Forelimb muscle (tissue), 1 donor: ENCODE measurements at places on chromosomes 13 and 19.

DNA sequence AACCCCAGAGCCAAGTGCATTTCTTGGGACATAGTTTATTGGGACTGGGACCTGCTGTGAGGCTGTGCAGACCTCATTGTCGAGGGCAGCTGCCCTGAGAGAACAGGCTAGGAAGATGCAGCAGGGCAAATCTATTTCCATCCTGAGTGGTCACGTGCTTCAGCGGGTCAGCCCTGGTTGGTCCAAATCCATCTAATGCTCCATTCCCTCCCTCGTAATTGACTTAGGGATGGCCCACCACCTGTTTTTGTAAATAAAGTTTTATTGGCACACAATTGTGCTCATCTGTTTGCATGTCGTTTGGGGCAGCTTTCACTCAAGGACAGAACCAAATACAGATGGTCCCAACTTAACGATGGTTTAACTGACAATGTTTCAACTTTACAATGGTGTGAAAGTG lies 75.5 kb upstream of the ADGRE5 start:
- no peak for DNase-seq

DNA sequence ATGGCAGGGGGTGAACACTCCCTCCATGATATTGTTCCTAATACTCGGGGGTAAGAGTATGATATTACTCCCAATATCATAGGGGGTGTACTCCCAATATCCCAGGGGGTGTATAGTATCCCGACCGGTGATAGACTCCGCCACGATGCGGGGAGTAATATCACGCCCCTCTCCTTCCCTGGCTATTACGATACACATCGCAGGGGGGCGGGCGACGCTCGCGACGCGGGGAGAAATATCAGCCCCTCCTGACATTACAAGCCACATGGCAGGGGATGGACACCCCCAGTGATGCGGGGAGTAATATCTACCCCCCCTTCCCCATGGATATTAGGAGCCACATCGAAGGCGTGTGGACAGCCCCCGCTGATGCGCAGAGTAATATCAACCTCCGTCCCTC lies 3.2 kb upstream of the RGCC start:
- no peak for DNase-seq

DNA sequence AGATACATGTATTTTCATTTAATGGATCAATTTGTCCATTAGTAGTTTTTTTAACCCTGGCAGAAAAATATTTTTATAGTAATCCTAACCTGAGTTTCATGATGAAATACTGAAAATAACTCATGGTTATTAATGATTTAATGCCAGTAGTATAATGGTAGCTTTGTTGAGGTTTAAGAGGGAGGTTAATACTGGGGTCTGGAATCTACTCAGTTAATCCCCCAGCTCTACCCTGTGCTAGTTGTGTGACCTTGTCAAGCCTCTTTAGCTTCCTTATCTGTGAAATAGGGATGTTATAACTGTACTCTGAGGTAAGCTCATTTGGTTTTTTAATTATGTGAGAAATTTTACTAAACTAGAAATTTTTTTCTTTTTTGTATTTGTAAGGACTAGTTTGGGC lies 122.5 kb downstream of the TDRD3 start:
- no peak for DNase-seq

DNA sequence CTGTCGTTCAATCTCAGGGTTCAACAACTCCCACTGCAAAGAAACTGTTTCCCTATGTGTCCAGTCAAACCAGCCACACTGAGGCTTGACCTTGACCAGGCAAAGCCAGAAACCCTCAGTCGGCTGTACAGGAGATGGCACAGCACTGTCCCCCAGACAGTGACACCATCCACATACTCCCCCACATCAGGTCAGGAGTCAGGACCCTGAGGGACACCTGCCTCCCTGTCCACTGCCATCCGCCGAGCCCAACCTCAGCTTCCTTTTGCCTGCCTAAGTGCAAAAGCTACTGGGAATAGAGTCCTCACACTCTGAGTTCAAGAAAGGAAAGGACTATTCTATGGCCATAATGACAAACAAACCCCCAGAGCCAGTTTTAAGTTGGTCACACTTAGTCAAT lies 66.8 kb downstream of the ATP7B start:
- no peak for DNase-seq

- DNase-seq: peak; percentile 84
These were observed at the start of gene MLLT1 for GRCh38 chr19:6279931-6280591. Gene MLLT1 (minus strand): TSS chr19:6279975. CDS start chr19:6279784, 191 bp downstream.

- no peak for DNase-seq
These were observed 3.0 kb upstream of the COX6B1 start for GRCh38 chr19:35644987-35645679.

DNA sequence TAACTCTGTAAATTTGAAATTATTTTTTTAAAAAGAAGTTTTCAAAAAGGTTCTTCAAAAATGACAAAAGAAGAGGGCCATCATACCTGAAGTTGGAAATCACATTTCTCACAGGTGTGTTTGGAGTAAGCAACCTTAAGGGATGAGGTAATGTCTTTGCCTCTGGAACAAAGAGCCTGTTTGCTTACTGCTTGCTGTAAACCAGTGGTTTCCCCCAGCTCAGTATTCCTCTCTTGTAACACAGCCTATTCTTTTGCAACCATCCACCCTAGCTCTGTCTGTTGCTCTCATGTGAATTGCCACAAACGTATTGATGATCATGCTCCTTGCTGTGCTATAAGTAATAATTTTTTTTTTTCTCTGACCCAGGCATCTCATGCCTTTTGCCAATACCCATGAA lies 38.1 kb downstream of the UCHL3 start:
- DNase-seq: no peak

DNA sequence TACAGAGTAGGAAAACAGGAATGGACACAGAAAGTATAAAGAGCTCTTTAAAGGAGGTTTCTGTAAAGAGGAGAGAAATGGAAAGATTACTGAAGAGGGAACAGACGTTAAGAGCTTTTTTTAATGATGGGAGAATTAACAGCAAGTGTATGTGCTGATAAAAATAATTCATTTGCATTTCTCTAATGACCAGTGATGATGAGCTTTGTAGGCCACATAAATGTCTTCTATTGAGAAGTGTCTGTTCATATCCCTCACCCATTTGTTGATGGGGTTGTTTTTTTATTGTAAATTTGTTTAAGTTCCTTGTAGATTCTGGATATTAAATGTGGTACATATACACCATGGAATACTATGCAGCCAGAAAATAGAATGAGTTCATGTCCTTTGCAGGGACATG lies 40.0 kb downstream of the MYO16 start:
- no peak for DNase-seq

- no peak for DNase-seq
These were observed 12.9 kb upstream of the NDUFS7 start for GRCh38 chr19:1370579-1371361.

DNA sequence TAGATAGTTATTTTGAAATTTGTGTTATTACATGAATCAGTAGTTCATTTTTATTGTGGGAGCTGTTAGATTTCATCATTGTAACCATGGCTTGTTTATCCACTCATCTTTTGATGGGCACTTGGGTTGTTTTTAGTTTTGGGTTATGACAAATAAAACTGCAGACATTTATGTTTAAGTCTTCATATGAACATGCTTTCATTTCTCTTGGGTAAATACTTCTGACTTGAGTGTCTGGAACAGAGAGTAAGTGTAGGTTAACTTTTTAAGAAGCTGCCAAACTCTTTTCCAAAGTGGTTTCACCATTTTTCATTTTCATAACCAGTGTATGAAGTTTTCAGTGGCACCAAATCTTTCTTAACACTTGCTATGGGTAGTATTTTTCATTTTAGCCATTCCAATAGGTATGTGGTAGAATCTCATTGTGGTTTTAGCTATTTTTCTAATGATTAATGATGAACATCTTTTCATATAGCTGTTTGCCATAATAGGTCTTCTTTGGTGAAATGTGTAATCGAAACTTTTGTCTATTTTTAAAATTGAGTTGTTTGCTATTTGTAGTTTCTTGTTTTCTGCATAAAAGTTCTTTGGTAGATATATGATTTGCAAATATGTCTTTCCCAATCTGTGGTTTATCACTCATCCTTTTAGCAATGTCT lies 17.9 kb downstream of the SLAIN1 start:
- no peak for DNase-seq

- no peak for DNase-seq
These were observed 736 bp downstream of the GPI start for GRCh38 chr19:34365463-34366401.

- no peak for DNase-seq
These were observed 5.7 kb downstream of the ACTN4 start for GRCh38 chr19:38653028-38653571.

DNA sequence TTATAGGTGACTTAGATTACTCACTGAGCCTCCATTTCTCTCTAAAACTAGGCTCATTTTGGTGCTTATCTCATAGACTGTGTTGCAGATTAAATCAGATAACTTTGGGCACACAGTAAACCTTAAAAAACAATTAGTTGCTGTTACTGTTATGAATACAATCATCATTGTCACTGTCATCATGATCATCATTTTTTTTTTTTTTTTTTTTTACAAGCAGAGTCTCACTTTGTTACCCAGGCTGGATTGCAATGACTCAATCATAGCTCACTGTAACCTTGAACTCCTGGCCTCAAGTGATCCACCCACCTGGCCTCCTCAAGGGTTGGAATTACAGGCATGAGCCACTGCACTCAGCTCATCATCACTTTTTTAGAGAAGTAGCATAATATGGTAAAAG lies 60.0 kb downstream of the VWA8 start:
- no peak for DNase-seq

DNA sequence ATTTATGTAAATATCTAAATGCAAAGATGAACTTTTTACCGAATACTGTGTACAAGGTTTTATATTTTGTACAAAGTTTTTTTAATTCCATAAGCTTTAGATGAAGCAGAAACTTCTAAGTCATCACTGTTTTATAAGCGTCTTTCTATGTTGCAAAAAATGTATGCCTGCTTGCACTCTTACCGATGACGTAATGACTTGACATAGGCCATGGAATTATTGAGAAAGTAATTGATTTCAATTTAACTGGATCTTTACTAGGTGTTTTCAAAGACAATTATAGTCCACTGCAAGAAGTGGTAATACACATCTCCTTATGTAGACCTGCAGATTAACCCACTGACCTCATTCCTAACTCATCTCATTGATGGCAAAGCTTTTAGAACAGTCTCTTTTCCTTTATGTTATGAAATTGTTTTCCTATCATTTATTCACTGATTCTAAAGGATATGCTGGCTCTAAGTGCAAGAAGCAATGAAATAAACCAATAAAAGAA lies 10.4 kb downstream of the DACH1 start:
- no peak for DNase-seq

DNA sequence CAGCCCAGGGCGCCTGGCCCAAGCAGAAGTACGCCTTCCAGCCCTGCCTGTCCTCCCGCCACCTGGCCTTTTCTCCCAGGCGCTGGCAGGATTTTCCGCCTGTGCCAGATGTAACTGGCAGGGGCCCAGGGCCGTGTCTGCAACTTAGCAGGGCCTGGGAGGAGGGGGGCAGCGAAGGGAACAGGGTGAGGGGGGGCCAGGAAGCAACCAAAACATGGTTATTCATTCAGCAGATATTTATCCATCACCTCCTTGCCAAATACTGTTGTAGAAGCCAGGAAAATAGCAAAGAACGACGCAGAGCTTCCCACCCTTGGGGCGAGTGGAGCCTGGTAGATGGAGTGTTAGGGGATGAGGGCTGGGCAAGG lies 5.6 kb downstream of the TLE6 start:
- DNase-seq: peak; percentile 77
